Kidney (tissue), 22 donors: ENCODE measurements at places on chromosomes 5 and 9. TPM values are rescaled to one million over a fixed set of nuclear protein-coding genes. Genes with fewer than 3 reads are reported as not detected.
A peak's percentile ranks its signal among the peaks of the same experiment; 100 is the strongest.

GALT gene
- 49.2 TPM for total RNA-seq

RAD17 gene
- 26.6 TPM for total RNA-seq

PCDHGB2 gene
- total RNA-seq: 4.0 TPM

CDK5RAP2 gene
- 35.3 TPM for total RNA-seq

ADCY2 gene
- total RNA-seq: 2.2 TPM

C9orf50 gene
- 1.1 TPM for total RNA-seq

PKD2L2 gene
- total RNA-seq: not detected

SPATA31C1 gene
- not detected for total RNA-seq

GPX8 gene
- 29.7 TPM for total RNA-seq

CD274 gene
- 5.0 TPM for total RNA-seq

PPP3R2 gene
- not detected for total RNA-seq

DNA sequence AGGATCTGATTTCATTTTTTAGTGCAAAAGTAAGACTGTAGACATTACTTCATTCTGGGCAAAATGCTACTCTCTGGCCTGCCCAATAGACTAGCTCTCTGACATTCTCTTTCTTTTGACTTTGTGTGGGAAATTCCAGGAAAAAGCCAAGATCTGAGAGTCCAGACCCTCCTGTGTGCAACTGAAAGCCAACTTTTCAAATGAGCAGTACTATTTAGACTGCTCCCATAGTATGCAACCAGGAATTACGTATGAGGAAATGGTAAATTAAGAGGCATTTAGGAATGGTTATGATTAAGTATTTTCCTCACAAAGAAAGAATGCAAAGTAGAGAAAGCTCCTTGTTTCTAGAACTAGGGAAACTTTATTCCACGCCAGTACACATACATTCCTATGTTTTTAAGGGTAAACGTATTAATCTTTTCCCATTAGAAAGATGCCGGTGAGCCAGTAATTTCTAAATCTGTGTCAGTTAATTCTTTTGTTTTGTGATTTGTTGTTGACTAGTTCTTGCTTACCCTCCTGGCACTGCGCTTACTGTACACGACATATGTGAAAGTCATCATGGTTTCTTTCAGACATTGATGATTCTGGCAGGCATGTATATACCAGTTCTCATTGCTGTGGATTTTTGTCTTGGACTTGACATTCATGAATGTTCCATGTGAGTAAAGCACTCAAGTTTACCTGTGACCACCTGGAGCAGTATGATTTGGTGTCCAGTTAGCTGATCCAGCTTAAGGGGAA, 56.0 kb downstream of the AOPEP start:
- H3K27me3 ChIP-seq: no peaks in the 10 kb centered on the region
- H3K4me3 ChIP-seq: no peak overlapping the region
- H3K4me1 ChIP-seq: peaks cover 4% of the 10 kb centered on the region
- DNase-seq: no peak
- H3K27ac ChIP-seq: no peak overlapping the region

- peak overlapping the region; percentile 38 for H3K27ac ChIP-seq
- no peak overlapping the region for H3K4me3 ChIP-seq
These were observed 15.4 kb downstream of the CCDC69 start for GRCh38 chr5:151208481-151208914.

DNA sequence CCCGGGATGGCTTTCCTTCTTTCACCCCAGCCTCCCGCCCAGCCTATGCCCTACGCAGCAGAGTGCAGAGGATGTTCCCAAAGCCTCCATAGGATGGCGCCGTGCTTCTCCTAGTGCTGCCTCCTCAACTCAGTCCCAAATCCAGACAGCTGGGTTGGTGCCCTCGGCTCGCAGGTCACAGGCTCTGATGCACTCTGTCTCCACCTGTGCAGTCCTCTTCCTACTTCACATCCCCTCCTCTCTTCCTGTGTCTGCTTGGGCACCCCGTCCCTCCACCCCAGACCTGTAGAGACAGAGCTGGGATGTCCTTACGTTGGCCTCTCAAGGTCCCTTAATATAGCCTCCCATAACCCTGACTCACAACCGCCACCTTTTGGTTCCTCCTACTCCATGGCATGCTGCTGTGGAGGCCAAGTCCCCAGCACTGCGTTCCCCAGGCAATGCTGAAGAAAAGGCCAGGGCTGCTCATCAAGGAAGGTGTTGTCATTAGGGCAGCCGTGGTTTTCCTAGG, 314.4 kb downstream of the GADD45G start:
- no peaks in the 10 kb centered on the region for H3K4me1 ChIP-seq
- H3K27ac ChIP-seq: no peak overlapping the region
- no peak for DNase-seq
- H3K4me3 ChIP-seq: no peak overlapping the region

GRCh38 chr5:149913436-149914419, 30.9 kb downstream of the PDE6A start:
- no peak overlapping the region for H3K27ac ChIP-seq
- no peak overlapping the region for H3K4me3 ChIP-seq

GRCh38 chr5:94268226-94268625, 350.2 kb downstream of the KIAA0825 start:
- H3K27ac ChIP-seq: no peak overlapping the region
- no peaks in the 10 kb centered on the region for H3K36me3 ChIP-seq
- H3K4me3 ChIP-seq: no peak overlapping the region
- no peaks in the 10 kb centered on the region for H3K27me3 ChIP-seq
- no peaks in the 10 kb centered on the region for H3K4me1 ChIP-seq
- no peak for DNase-seq

- H3K36me3 ChIP-seq: no peaks in the 10 kb centered on the region
- DNase-seq: no peak
- no peak overlapping the region for H3K4me3 ChIP-seq
- no peaks in the 10 kb centered on the region for H3K4me1 ChIP-seq
These were observed 38.9 kb upstream of the SLC6A3 start for GRCh38 chr5:1483856-1484729.

DNA sequence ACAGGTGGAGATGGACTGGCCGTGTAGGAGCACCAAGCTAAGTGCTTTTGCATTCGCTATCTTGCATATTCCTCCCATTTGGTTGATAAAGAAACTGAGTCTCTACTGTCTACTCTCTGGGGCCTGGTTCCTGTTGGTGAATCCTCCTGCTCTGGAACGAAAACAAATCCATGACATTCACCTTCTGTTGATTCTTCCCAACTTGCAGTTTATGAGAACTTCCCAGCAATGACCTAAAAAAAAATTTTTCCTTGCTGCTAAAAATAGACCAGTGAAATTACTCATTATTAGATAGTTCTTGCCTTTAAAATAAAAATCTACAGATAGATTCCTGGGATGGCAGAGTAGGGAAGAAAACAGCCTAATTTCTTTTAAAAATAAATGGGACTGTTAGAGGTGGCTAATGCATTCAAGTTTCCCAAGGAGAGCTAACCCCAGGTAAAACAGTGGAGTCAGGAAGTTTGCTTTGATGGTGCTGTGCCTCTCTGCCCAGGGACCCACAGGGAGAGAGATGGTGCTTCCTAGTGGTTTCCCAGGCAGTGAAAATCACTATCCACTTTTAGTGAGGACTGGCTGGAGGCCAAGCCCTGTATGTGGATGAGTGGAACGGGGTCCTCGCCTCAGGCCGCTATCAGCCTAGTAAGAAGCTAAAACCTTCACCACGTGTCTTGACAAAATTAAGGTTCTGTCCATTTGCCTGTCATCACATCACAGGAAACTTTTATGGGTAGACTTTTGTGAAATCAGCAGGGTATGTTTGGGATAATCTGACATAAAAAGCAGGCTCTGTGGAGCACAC, 68.4 kb upstream of the NR3C1 start:
- no peak overlapping the region for H3K4me3 ChIP-seq
- no peaks in the 10 kb centered on the region for H3K4me1 ChIP-seq
- H3K36me3 ChIP-seq: no peaks in the 10 kb centered on the region
- no peak for DNase-seq

GRCh38 chr5:159768243-159768642, 148.0 kb upstream of the ADRA1B start:
- H3K4me1 ChIP-seq: no peaks in the 10 kb centered on the region
- H3K36me3 ChIP-seq: no peaks in the 10 kb centered on the region
- no peak for DNase-seq
- H3K27ac ChIP-seq: no peak overlapping the region
- no peak overlapping the region for H3K4me3 ChIP-seq
- H3K27me3 ChIP-seq: no peaks in the 10 kb centered on the region

GRCh38 chr5:95808686-95809413, 13.7 kb downstream of the GLRX start:
- peaks cover 33% of the 10 kb centered on the region for H3K4me1 ChIP-seq
- no peak overlapping the region for H3K4me3 ChIP-seq
- DNase-seq: peak; percentile 59

- no peak overlapping the region for H3K27ac ChIP-seq
- no peak overlapping the region for H3K4me3 ChIP-seq
- H3K27me3 ChIP-seq: no peaks in the 10 kb centered on the region
- no peak for DNase-seq
- H3K36me3 ChIP-seq: no peaks in the 10 kb centered on the region
These were observed 79.5 kb downstream of the SREK1 start for GRCh38 chr5:66223637-66224036.

GRCh38 chr5:122342256-122342655, 30.2 kb downstream of the SNCAIP start:
- no peak overlapping the region for H3K4me3 ChIP-seq
- H3K4me1 ChIP-seq: no peaks in the 10 kb centered on the region
- H3K27ac ChIP-seq: no peak overlapping the region
- H3K27me3 ChIP-seq: no peaks in the 10 kb centered on the region
- H3K36me3 ChIP-seq: no peaks in the 10 kb centered on the region

- no peaks in the 10 kb centered on the region for H3K36me3 ChIP-seq
- no peak overlapping the region for H3K27ac ChIP-seq
- H3K4me3 ChIP-seq: no peak overlapping the region
- no peaks in the 10 kb centered on the region for H3K27me3 ChIP-seq
- no peak for DNase-seq
These were observed 446.4 kb upstream of the PTGER4 start for GRCh38 chr5:40233268-40233667.

DNA sequence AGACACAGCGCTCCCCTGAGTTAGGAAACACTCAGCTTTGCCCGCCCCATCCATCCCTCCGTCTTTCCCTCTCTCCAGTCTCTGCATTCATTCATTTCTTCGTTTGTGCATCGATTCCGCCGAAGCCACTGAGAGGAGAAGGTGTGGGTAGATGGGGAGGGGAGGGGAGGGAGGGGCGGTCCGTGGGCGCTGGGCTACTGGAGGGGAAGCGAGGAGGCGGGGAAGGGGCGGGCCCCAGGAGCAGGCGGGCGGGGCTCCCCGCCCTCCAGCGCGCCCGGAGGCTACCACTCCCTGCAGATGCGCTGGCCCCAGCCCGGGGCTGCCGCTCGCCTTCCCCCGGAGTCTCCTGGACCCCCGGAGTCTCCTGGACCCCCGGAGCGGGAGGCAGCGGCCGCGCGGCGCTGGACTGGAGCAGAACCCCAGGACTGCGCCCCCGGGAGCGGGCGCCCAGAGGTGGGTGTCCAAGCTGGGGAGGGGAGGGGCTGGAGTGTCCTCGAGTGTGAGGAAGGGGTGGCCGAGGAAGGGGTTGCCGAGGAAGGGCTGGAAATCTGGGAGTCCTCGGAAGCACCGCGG, 159.5 kb downstream of the C9orf152 start:
- no peaks in the 10 kb centered on the region for H3K36me3 ChIP-seq
- peak overlapping the region; percentile 84 for H3K27ac ChIP-seq
- H3K4me3 ChIP-seq: peak overlapping the region; percentile 87
- peak; percentile 93 for DNase-seq
- no peaks in the 10 kb centered on the region for H3K27me3 ChIP-seq
- peaks cover 9% of the 10 kb centered on the region for H3K4me1 ChIP-seq

DNA sequence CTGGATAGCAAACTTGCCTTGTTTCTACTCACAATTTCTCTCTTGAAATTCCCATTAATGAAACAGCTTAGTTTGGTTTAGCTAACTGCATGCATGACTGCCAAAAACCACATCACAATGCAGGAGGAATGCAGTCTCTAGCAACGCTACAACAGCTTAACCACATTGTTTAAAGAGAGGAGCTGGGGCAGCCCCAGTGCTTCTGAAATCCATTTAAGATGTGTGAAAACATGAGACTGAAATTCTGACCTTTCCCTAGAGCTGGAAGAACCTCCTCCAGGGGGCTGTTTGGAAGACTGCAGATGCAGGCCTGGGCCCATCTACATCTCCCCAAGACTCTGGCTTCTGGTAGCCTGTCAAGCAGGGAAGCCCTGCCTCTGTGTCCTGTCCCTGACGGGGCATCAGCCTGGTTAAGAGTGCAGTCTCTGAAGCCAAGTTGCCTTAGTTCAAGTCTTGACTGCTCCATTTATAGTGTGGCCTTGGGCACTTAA, 157.1 kb downstream of the ZNF462 start:
- no peak overlapping the region for H3K27ac ChIP-seq
- H3K36me3 ChIP-seq: no peaks in the 10 kb centered on the region
- H3K4me1 ChIP-seq: no peaks in the 10 kb centered on the region
- H3K4me3 ChIP-seq: no peak overlapping the region
- peak; percentile 64 for DNase-seq

DNA sequence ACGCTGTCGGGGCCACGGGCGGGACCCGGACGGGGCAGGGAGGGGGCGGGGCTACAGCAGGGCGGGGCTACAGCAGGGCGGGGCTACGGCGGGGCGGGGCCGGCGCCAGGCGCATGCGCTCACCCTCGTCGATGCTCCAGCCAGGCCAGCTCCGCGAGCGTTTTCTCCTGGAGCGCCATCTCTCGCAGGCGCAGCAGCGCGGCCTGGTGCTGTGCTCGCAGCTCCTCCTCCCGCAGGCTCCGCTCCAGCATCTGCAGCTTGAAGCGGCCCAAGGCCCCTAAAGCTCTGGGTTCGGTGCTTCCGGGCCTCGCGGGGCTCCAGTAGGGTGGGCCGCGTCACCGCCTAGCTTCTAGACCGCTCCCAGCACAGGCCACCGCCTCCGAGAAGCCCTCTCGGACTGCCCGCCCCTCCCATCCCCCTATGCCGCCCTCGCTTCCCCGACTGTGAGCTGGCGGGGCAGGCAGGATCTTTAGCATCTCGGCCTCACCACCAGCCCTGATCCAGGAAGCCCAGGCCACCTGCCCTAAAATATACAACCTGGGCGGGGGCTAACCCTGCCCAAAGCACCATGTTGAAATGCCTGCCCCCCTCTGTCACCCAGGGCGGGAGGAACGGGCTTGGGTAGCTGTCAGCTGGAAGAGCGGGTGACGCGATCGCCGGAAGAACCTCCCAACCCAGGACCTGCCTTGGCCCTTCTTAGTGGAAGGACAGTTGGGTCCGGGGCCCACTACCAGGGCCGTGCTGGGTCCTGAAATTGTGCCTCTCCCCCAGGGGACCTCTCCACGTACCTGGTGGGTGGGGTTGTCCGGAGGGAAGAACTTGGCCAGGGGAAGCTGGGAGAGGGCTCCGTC, 21.9 kb upstream of the QSOX2 start:
- H3K36me3 ChIP-seq: no peaks in the 10 kb centered on the region
- peaks cover 6% of the 10 kb centered on the region for H3K4me1 ChIP-seq
- H3K27ac ChIP-seq: no peak overlapping the region
- H3K4me3 ChIP-seq: no peak overlapping the region
- peak; percentile 84 for DNase-seq
- H3K27me3 ChIP-seq: no peaks in the 10 kb centered on the region

DNA sequence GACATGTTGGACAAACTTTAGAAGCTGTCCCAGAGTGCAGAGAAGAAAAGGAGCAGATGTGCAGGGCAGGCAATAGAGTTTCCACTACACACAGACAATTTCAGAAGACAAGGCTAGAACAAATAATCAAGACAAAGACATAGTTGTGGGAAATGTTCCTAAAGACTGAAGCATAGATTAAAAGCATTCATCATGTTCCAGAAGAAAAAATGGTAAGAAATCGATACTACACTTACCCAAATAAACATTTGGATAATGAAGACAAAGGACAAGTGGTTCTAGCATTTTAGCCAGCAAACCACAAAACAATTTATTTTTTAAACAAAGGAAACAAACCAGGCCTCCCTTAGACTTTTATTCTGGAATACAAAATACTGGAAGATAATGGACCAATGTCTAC, 97.9 kb downstream of the FSTL4 start:
- H3K4me3 ChIP-seq: no peak overlapping the region
- no peaks in the 10 kb centered on the region for H3K27me3 ChIP-seq
- H3K27ac ChIP-seq: no peak overlapping the region
- H3K36me3 ChIP-seq: no peaks in the 10 kb centered on the region
- no peak for DNase-seq
- H3K4me1 ChIP-seq: peaks cover 4% of the 10 kb centered on the region
